ENCODE measurements at places on chromosomes 11 and 22. TPM values are rescaled to one million over a fixed set of nuclear protein-coding genes. Genes with fewer than 3 reads are reported as not detected.

BRD1 gene
- 26.2 TPM for total RNA-seq

NPAT gene
- total RNA-seq = 9.6 TPM

ARHGAP20 gene
- total RNA-seq = under 0.01 TPM

OR5B2 gene
- not detected for total RNA-seq

RAPSN gene
- total RNA-seq = not detected

HEPHL1 gene
- 2.2 TPM for total RNA-seq

Data from tracheal epithelial cell (primary cell).